SK-N-MC (cell line): ENCODE measurements at places on chromosomes 5 and 9.

GRCh38 chr9:120941046-120941770, 14.6 kb upstream of the TRAF1 start:
- no peak for DNase-seq

GRCh38 chr5:91139572-91140200, 243.4 kb downstream of the ARRDC3 start:
- DNase-seq = no peak

DNA sequence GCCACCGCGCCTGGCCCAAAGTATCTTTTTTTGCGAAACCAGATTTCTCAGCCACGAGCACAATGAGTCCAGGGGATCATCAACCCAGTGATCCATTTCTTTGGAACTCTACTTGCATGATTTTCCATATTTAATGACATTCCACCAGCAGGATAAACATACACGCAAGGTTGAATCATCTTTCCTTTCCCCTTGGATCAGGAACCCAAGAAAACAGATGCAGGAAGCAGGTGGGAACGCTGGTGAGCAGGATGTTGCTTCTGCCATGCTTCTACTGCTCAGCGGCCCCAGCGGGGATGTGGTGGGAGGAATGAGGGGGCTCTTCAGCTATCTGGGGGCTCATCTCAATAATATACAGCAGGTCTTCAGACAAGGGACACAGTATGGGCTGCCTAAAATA, 118.2 kb downstream of the SEC61B start:
- no peak for DNase-seq

DNA sequence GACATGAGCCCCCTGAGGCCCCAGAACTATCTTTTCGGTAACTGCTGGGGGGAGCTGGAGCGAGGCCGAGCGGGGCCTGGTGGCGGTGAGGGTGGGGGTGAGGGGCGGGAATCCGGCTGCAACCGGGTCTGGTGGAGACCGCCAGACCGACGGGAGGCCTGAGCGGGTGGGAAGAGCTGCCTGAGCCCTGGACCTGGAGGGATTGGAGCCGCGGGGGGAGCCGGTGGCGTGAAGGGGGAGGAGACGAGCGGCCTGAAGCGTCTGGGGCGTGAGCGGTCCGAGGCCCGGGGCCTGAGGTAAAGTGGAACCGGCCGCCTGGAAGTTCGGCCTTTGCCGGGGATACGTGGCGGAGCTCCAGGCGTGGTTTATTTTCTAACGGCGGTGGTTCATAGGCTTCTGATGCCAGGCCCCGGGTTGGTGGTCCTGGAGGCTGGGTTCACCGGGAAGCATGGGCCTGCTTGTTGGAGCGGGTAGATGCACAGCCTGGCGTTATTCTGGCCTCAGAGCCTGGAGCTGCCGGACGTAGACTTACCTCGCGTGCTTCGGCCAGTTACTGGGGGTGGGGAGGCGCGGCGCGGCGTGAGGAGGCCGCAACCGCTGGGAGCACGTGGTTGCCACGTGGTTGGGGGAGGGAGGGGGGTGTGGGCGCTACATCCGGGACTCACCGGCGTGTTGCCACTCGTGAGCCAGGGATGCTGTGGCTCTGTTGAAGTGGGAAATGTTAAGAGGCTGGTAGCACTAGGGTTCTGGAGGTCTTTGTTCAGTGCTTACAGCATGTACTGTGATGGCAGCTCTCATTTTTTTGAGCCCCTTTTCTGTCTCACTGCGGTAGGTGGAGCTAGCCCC, 544 bp downstream of the NPM1 start:
- DNase-seq = no peak

GRCh38 chr9:114735704-114736103, 53.7 kb upstream of the TEX48 start:
- DNase-seq = no peak

DNA sequence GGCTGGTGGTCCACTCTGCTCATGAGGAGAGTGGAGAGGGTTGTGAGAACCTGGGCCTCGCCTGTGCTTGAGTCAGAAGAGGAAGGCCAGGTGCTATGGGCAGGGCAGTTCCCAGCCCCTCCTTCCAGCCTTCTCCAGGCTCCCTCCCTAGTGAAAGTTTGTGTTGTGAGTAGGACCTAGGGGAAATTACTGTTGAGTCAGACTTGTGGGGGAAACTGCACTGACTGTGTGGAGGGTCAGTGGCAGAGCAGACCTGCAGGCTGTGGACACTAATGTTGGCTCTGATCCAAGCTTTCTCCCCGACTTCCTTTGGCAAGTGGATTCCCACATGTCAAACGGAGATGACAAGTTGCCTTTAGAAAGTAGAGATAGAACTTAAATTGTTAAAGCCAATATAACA, 102.6 kb downstream of the ARHGAP26 start:
- DNase-seq = no peak

DNA sequence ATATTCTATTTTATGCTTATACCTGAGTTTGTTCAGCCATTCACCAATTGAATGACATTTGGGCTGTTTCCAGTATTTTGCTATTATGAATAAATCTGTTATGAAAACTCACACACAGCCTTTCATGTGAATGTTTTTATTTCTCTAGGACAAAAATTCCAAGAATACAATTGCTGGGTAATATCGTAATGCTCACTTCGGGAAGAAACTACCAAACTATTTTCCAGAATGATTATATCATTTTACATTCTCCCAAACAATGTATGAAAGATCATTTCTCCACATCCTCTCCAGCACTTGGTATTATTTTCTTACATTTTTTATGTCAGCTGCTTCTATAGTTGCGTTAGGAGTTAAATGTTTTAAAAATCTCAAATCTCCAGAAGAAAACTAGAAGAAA, 58.3 kb upstream of the LHFPL2 start:
- no peak for DNase-seq

DNA sequence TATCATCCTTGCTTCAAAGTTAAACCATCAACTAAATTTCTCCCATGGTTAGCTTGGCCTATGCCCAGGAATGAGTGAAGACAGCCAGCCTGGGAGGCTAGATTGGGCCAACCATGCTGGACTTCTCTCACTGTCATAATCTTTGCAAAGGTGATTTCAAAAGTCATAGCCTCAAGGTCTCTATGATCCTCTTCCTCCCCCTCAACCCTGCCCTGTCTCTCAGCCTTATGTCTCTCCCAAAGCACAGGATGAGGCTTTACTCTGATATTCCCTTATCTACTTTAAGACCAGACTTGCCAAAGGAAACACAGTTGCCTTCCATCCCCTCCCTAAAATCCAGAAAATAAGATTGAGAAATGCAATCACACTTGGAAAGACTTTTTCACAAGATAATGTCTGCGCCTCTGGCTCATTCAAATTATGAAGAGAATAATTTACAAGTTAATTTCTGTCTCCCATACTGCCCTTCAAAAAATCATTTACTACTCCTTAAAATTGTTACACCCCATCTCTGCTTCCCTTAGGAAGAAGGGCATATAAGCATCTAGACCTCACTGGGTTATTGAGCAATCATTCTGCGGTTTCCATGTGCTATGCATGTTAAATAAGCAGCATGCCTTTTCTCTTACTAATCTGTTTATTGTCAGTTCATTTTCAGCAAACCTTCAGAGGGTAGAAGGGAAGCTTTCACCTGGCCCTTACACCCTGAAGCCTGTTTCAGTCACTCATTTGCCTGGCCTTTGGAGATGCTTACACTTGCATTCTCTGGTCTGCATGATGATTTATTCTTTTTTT, 113.8 kb upstream of the ANKRD55 start:
- peak; percentile 94 for DNase-seq

- DNase-seq = no peak
Observed at GRCh38 chr5:167247816-167248215, 1043.6 kb upstream of the WWC1 start.

GRCh38 chr5:174313615-174314014, 268.1 kb downstream of the NSG2 start:
- no peak for DNase-seq

DNA sequence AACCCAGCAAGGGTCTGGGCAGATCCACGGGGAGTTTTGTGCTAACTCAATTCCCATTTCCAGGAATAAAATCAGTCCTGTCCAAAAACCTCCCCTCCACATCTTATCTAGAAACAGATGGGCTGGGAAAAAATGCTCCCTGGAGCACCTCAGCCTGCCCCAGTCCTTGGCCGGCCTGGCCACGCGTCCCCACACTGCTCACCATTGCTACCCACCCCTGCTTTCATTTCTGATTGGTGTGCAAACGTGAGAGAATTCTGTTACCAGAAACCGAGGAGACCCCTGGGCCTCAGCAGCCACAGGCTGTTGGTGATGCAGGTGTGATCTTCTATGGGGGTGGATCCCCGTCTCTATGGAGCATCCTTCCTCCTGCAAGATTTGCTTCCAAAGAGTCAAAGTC, 38.0 kb upstream of the OLFM1 start:
- DNase-seq = no peak

DNA sequence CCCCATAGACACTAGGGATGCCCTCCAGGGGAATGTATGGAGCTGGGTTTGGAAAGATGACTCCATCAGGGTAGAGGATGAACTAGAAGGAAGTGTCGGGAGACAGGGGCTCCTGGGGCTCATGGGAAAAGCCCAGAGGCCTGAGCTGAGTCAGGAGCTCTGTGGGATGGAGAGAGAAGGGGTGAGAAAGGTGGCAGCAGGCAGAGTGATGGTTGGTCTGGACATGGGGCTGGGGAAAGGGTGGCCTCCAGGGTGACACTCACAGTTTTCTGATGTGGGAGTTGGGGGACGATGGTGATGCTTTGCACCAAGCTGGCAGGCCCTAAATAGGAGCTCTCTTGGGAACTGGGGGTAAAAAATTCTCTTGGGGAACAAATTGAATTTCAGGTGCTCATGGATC, 213.5 kb upstream of the MVB12B start:
- no peak for DNase-seq

DNA sequence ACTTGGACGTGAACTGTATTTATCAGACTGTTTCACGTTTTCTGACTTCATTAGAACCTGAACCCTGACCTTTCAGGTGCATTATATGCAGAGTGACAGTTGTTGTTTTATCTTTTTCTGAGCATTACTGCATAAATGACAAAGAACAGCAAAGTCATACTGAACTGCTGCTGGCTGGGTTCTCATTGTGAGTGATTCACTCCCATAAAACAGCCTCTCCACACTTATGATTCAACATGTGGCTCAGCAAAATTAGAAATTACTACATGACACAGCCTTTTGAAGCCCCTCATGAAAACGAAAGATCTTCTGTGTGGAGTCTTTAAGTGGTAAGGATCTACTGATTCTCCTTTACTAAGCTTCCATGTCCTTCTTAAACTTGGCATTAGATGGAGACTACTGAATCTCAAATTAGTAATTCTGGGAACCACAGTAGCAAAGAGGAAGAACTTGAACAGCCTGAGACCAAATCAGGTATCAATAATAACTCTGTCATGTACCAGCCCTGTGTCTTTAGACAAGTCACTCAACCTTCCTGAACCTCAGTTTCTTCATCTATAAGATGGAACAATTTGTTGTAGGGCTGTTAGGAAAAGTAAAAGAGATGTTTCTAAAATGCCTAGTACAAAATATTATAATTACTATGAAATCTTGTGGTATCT, 172.3 kb upstream of the GNA14 start:
- no peak for DNase-seq

DNA sequence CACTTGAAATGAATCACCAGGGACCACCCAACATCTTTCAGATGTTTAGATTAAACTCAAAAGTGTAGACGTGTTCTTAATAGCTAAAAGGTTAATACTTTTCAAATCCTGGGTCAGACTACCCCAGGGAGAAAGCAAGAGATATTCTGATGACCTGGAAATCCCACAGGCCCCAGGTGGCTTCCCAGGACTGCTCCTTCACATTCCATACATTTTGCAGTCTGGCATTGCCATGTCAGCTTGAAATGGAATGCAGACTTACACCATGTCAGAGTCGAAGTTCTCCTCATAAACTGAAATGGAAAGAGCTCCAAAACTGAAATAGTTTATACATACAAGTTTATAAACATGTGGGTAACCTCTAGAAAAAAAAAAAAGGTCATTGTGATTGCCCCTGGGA, 61.5 kb downstream of the TMEM167A start:
- DNase-seq = no peak

DNA sequence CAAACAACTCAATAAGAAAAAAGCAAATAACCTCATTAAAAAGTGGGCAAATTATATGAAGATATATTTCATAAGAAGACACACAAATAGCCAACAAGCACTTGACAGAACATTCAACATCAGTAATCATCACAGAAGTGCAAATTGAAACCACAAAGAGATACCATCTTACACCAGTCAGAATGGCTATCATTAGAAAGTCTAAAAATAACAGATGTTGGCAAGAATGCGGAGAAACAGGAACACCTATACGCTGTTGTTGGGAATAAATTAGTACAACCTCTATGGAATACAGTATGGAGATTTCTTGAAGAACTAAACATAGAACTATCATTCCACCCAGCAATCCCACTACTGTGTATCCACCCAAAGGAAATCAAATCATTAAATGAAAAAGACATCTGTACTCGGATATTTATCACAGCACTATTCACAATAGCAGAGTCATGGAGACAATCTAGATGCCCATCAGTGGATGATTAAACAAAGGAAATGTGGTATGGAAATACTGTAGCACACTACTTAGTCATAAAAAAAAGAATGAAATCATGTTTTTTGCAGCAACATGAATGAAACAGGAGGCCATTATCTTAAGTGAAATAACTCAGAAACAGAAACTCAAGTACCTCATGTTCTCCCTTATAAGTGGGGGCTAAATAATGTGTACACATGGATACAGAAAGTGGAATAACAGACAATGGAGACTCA, 106.8 kb upstream of the FST start:
- no peak for DNase-seq

GRCh38 chr5:176187276-176188062, 50.8 kb upstream of the SIMC1 start:
- DNase-seq = no peak

DNA sequence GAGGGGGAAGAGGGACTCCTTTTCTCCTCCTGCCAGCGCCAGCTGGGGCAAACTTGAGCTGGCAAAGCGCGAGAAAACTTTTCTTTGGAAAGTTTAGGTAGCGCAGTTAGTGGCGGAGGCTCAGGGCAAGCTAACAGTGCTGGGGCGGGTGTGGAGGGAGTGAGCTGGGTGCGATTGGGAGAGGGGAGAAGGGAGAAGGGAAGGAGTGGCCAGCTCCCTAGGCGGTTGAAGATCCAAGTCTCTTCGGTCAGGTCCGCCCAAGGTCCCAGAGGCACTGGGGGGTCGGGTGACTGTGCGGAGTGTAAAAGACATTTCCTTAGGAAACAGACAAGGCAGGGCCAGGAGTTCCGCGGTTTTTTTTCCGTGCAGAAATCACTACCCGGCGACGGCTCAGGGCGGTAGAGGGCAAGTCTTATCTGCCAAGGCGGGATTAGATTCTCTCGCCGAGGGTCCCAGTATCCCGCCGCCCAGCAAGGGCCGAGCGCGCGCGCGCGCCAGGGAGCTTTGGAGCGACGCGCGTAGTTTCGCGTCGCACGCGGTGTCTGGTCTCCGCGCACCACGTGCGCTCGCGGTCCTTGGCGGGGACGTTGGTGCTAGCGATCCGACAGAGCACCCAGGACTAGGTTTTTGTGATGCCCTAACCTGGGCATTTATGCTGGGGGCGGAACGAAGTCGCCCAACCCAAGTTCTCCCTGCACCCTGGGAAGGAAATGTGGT, 33.6 kb upstream of the NFIB start:
- no peak for DNase-seq

DNA sequence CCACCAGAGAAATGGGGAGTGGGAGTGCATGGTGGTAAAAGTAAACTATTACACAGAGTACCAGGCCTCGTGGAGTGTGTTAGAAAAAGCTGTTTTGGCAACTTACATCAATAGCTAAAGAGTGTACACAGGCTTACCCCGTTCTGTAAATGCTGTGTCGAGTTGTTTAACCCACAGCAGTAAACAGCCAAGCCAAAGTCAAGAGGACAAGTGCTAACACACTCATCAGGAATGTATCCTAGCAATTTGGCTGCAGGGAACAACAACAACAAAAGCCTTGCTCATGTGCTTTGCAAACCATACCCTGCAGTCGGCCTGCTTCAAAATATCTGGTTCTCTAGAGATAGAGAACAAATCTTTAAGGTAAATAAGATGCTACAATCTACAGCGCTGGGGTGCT, 15.9 kb downstream of the DAP start:
- DNase-seq = no peak
